Skeletal muscle tissue (tissue), 5 donors: ENCODE measurements at places on chromosomes 1 and 21. TPM values are rescaled to one million over a fixed set of nuclear protein-coding genes. Genes with fewer than 3 reads are reported as not detected.

Gene S100A3
- not detected for total RNA-seq

Gene KRTAP11-1
- not detected for total RNA-seq

Gene SPRR3
- not detected for total RNA-seq

Gene C1orf216
- 10.4 TPM for total RNA-seq

Gene BTF3L4
- total RNA-seq = 53.2 TPM

Gene OR10Z1
- total RNA-seq = not detected

Gene TTC39A
- total RNA-seq = 2.1 TPM

Gene GUCA2B
- total RNA-seq = not detected

Gene C1QTNF12
- total RNA-seq = 1.0 TPM

Gene GSTM5
- total RNA-seq = 11.5 TPM

Gene CCDC190
- total RNA-seq = 3.1 TPM

Gene AMY2A
- not detected for total RNA-seq

Gene RGS5
- 7.8 TPM for total RNA-seq

Gene ATPAF1
- 50.1 TPM for total RNA-seq

Gene ZNF692
- total RNA-seq = 5.7 TPM

Gene SLC22A15
- under 0.01 TPM for total RNA-seq

Gene PALMD
- total RNA-seq = 46.4 TPM

Gene ENAH
- total RNA-seq = 38.6 TPM

Gene OR14K1
- total RNA-seq = 0.52 TPM

Gene TMEM50A
- total RNA-seq = 72.0 TPM

Gene FAM177B
- not detected for total RNA-seq

Gene PM20D1
- not detected for total RNA-seq

Gene CENPS
- 2.6 TPM for total RNA-seq

Gene HOOK1
- total RNA-seq = 1.0 TPM

Gene ZNF695
- total RNA-seq = 0.52 TPM

Gene CELA2A
- total RNA-seq = not detected

Gene TMEM240
- 2.1 TPM for total RNA-seq

Gene MYBPH
- total RNA-seq = 27.7 TPM

Gene RGS8
- not detected for total RNA-seq

Gene WDTC1
- total RNA-seq = 13.0 TPM

Gene NBL1
- 23.5 TPM for total RNA-seq

Gene HSPB7
- total RNA-seq = 5.7 TPM

Gene VANGL2
- 2.1 TPM for total RNA-seq

Gene LRRC7
- total RNA-seq = 11.5 TPM

Gene ELF3
- total RNA-seq = not detected

Gene C1orf115
- total RNA-seq = 9.4 TPM

Gene TLCD4
- total RNA-seq = 17.7 TPM

Gene ANGPTL1
- 47.5 TPM for total RNA-seq

Gene THEM5
- total RNA-seq = not detected

Gene SEMA4A
- 4.2 TPM for total RNA-seq

Gene LORICRIN
- not detected for total RNA-seq

Gene TRABD2B
- total RNA-seq = 0.52 TPM

Gene RPTN
- total RNA-seq = not detected

Gene CGN
- total RNA-seq = 0.52 TPM

Gene LCE1A
- not detected for total RNA-seq

Gene MLLT11
- 2.1 TPM for total RNA-seq

Gene TRAF5
- total RNA-seq = 13.0 TPM

Gene BGLAP
- 1.0 TPM for total RNA-seq

Gene CCDC27
- not detected for total RNA-seq

Gene OR2T29
- total RNA-seq = not detected

Gene ACTL8
- not detected for total RNA-seq

Gene HRNR
- total RNA-seq = not detected

Gene PTGFRN
- total RNA-seq = 105 TPM

Gene SLC44A3
- total RNA-seq = 2.6 TPM

Gene ADAMTS1
- 32.4 TPM for total RNA-seq

Gene WNT2B
- 6.3 TPM for total RNA-seq

Gene SYT11
- total RNA-seq = 10.4 TPM

Gene UMODL1
- total RNA-seq = not detected

Gene DDR2
- total RNA-seq = 40.2 TPM

Gene SMPDL3B
- total RNA-seq = not detected
